T-helper 17 cell (primary cell): ENCODE measurements at places on chromosomes 6 and 20.

- no peak for DNase-seq
These were observed 2.4 kb downstream of the MYBL2 start for GRCh38 chr20:43669332-43669731.

DNA sequence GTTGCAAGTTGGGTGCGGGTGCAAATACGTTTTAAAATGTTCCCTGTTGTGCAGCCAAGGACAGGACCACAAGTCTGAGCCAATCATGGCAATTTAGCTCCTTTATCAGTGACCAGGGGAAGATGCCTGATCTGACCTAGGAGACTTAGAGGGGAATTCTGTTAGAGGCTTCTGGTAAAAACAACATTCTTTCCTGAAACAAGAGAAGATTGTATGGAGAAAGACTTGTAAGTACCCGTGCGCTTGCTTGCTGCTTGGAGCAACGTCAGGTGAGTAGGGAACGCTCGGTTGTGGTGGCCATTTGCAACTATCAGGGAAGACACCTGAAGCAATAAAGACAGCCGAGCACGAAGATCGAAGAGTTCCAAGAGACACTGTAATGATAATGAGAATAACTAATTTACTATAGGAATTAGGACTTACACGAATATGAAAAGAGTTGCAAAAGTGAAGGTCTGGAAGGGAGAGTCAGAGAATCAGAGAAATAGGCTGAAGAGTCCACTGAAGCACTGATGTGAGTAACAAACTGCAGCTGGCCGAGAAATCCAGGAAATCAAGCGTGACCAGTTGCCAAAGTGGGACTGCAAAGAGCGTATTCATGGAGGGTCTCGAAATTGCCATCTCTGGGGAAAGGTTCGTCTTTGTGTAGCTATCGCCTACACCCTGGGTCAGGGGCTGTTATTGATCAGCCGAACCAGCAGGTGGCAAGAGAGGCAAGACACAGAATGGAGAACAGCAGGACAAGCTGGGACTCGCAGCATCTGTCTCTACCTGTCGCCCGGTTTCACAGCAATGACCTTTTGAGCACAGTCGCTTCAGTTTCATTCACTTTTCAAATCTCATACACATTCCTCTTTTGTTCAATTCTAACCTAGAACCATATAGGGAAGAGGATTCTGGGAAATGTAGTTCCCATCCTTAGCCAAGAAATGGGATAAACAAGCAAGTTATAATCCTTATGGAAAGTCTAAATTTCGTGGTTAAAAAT, 26.1 kb downstream of the LOC128125822 start:
- DNase-seq: peak; percentile 52

GRCh38 chr6:113246186-113246585, 611.0 kb upstream of the MARCKS start:
- no peak for DNase-seq

GRCh38 chr6:20279051-20279450, 66.8 kb upstream of the MBOAT1 start:
- DNase-seq: no peak

- DNase-seq: no peak
These were observed 38.2 kb downstream of the NCR2 start for GRCh38 chr6:41373627-41373918.

DNA sequence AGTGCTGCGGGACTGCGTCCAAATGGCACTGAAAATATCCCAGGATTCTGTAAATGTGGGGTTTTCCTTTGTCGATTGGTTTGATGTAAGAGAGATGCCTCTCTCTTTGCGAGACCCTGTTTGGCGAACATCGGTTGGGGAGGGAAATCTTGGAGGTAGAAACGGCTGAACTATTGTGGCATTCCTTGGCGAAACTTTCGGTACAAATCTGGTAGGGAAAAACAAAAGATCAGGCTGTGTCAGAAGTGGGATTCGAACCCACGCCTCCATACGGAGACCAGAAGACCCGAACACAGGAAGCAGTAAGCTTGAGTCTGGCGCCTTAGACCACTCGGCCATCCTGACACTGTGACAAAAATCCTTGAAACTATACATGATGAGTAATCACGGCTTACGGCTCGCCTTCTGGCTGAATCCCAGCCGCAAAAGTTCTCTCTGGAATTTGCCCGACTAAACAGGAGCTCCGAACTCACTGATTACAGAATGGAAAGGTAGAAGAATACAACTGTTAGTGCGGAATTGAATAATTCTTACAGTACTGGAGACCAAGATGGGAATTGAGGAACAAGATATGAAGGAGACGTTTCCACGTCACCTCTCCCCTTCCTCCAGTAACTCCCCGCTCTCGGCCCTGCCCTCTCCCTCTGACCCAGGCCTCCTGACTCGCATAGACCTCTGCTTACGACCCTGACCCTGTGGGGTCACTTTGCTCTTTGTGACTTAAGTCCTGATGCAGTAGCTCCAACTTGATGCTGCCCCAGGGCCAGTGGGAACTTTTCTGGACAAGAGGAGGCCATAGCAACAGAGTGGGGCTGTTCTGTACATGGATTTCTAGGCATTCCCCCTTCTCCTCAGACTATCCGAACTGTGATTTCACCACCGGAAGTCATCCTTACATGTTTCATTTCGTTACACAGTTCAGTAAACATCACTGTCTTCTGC, 132.8 kb upstream of the ZNF184 start:
- no peak for DNase-seq

GRCh38 chr6:1705630-1706029, 95.9 kb downstream of the FOXC1 start:
- DNase-seq: no peak

- no peak for DNase-seq
These were observed 420.9 kb downstream of the GJA1 start for GRCh38 chr6:121856296-121856695.

GRCh38 chr6:139679516-139680179, 305.2 kb upstream of the CITED2 start:
- DNase-seq: no peak

- DNase-seq: no peak
These were observed 61.4 kb downstream of the TXLNB start for GRCh38 chr6:139230391-139230840.

DNA sequence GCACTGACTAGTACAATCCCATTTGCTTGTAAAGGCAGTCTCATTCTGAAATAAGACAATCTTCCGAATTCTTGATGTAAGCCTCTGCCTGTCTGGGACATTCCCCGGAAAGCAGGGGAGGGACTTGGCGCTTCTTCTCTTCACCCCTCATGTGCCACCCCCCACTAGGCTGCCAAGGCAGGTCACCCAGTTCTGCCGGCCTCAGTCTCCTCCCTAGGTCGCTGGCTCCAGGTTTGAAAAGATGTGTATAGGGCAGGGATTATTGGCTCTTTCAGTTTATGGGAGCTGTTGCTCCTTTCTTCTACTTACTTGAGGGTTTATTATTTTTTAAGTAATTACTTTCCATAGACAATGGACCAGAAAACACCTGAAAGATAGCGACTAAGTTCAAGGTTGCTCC, 158.1 kb upstream of the RPS6KA2 start:
- DNase-seq: no peak

GRCh38 chr6:22411376-22412105, 114.7 kb upstream of the PRL start:
- no peak for DNase-seq
